ENCODE measurements at places on chromosomes 2 and 18. TPM values are rescaled to one million over a fixed set of nuclear protein-coding genes. Genes with fewer than 3 reads are reported as not detected.

RNF152 gene
- 5.9 TPM for total RNA-seq

YIPF4 gene
- 13.5 TPM for total RNA-seq

GNAL gene
- 0.05 TPM for total RNA-seq

OR6B2 gene
- total RNA-seq, result not detected

MROH2A gene
- not detected for total RNA-seq
